ENCODE measurements at places on chromosomes 11 and 22. TPM values are rescaled to one million over a fixed set of nuclear protein-coding genes. Genes with fewer than 3 reads are reported as not detected.

GRCh38 chr11:36034551-36035331 is 90.9 kb downstream of the LDLRAD3 start:
- no peak for DNase-seq

DNA sequence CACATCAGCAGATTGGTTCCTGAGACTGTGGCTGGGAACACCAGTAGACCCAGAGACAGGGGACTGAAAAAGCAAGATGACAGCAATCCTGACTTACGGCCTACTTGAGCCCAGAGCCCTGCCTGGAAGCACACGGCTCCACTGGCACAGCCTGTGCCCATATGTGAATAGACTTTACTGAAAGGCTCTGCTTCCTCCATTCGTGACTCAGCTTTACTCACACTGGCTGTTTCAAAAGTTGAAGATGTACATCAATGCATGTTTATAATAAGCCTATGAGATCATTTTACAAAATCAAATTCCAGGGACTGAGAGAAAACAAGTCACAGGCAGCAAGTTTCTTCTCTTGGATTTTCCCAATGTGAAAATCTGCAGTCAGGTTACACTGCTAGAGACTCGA is 134.6 kb upstream of the TEAD1 start:
- DNase-seq = no peak

GRCh38 chr11:120894202-120894985 is 129.5 kb upstream of the TBCEL start:
- DNase-seq = no peak

- DNase-seq = no peak
Observed at GRCh38 chr11:28657378-28658030, 549.3 kb downstream of the METTL15 start.

GRCh38 chr11:45398325-45398724 is 112.2 kb upstream of the SYT13 start:
- no peak for DNase-seq

GRCh38 chr11:88115828-88116755 is 59.2 kb downstream of the RAB38 start:
- DNase-seq = no peak

GRCh38 chr11:23509023-23509422 is 648.7 kb upstream of the CCDC179 start:
- DNase-seq = no peak

- DNase-seq = no peak
Observed at GRCh38 chr22:23688121-23688520, 2.7 kb upstream of the RGL4 start.

GRCh38 chr11:74012074-74012809 is 3.4 kb upstream of the UCP3 start:
- DNase-seq = no peak

DNA sequence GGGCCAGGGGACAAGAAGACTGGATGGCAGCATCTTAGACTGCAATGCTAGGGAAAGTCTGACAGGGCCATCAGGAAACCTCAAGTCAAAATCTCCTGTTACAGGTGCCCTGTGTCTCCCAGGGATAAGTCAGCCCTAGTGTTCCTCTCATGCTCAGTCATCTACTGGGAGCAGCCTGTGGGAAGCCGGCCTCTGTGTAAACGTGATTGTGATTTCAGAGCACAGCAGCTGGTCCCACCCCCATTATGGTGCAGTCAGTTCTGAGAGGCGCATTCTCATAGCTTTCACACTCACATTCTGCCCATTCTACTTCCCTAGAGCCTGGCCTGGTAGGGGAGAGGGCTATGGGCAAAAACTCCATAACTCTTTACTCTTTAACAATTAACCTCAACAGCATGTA is 7.2 kb upstream of the SLN start:
- no peak for DNase-seq

- DNase-seq = no peak
Observed at GRCh38 chr11:61861634-61862033, 29.7 kb downstream of the FADS3 start.

GRCh38 chr11:75208446-75208845 is 32.1 kb upstream of the TPBGL start:
- DNase-seq = no peak

- DNase-seq = no peak
Observed at GRCh38 chr11:35066030-35066429, 72.9 kb upstream of the CD44 start.

DNA sequence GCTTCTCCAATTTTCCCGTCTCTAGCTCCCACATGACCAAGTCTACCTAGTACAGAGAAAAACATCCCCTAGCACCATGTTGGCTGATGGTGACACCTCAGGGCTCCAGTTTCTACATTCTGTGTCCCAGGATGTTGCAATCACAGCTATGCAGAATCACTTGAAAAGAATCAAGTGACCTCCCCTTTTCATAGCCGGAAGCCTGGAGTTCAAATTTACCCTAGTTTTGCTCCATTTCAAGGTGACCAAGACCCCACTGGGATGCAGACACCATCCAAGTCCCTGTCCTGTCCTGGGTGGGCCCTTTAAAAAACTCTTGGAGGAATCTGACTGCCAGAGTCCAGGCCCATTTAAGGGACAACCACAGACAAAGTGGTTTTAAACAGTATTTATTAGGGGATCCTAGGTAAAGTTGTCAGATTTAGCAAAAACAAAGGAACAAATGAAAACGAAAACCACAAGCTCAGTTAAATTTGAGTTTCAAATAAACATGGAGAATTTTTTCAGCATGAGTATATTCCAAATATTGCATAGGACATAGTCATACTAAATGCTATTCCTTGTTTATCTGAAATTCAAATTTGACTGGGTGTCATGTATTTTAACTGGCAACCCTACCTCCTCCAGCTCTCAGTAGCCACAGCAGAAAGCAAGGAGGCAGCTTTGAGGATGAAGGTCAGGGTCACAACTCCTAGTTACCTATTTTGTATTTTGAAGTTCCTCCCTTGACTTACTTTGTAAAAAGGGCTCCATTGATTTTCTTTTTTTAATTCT is 52.4 kb downstream of the MIAT start:
- DNase-seq = no peak

GRCh38 chr11:22349491-22349890 is 11.3 kb downstream of the SLC17A6 start:
- DNase-seq = no peak

DNA sequence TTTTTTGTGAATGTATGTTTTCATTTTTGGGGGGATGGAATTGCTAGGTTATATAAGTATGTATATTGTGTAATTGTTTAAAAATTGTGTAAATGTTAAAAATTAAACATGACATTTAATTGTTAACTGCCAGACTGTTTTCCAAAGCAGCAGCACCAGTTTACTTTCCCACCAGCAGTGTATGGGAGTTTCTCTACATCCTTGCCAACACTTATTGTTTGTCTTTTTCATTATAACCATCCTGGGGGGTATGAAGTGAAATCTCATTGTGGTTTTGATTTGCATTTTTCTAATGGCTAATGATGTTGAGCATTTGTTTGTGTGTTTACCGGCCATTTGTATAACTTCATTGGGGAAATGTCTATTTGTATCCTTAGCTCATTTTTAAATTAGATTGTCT is 31.7 kb upstream of the RRAS2 start:
- DNase-seq = no peak

DNA sequence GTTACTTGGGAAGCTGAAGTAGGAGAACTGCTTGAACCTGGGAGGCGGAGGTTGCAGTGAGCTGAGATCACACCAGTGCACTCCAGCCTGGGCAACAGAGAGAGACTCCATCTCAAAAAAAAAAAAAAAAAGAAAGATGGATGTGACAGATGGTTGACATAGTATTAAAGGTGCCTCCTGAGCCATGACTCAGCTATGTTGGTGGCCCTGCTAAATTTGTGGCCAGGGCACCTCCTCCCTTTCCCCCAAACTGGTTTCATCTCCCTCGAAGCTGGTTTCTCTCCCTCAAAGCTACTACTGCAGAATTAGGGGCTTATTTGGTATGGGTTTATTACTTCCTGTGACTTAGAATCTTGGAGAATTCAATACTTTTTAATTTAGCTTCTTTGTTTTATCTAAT is 31.5 kb downstream of the SDHD start:
- no peak for DNase-seq

REXO2 gene
- total RNA-seq = 69.1 TPM

APOA5 gene
- total RNA-seq = not detected

OR8A1 gene
- total RNA-seq = not detected

OAF gene
- 11.3 TPM for total RNA-seq

SLC22A6 gene
- not detected for total RNA-seq

SOX10 gene
- total RNA-seq = not detected

AIFM3 gene
- total RNA-seq = 3.1 TPM

HTATIP2 gene
- 106 TPM for total RNA-seq

IFITM10 gene
- 3.3 TPM for total RNA-seq

OR51E2 gene
- total RNA-seq = not detected
